ENCODE measurements at places on chromosomes 12 and 14.

- DNase-seq: peak; percentile 71
These were observed 18.2 kb upstream of the CLEC2D start for GRCh38 chr12:9651265-9651729.

DNA sequence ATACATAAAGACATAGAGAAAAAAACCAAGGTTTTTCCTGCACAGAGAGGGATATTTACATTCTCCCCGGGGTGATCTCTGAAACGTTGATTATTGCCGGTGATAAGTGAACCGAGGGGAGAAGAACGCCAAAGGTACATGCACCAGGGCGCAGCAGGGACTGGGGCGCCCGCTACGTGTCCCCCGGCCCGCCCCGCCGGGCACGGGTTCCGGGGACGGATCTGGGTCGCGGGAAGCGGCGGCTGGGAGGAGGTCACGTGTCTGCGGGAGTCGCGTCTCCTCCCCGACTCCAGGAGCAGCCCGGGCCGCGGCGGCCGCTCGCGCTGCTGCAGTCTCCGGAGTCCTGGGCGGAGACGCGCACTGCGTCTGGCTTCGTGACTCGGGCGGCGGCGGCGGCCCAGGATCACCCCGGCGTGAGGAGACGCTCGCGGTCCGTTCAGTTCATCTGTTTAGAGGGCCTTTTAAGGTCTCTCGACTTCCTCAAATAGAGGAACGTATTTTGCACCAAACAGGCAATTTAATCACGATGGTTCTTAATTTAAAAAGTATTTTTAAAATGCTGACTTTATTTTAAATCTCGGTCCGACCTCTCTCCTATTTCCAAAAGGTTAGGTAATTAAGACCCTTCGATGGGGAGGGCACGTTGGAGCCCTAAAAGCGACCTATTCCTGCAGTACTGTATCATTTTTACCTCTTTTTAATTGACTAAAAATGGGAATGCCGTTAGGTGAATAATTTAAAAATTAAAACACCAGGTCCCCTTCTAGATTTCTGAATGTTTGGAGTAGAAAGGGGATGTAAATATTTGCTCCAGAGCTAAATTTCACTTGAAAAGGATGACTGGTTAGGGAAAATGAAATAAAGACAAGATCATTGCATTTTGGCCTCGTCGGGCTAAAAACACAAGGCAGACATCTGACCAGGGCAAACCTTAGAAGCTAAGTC is 1.8 kb upstream of the BHLHE41 start:
- no peak for DNase-seq

GRCh38 chr12:16618256-16618655 is 12.3 kb upstream of the LMO3 start:
- no peak for DNase-seq

DNA sequence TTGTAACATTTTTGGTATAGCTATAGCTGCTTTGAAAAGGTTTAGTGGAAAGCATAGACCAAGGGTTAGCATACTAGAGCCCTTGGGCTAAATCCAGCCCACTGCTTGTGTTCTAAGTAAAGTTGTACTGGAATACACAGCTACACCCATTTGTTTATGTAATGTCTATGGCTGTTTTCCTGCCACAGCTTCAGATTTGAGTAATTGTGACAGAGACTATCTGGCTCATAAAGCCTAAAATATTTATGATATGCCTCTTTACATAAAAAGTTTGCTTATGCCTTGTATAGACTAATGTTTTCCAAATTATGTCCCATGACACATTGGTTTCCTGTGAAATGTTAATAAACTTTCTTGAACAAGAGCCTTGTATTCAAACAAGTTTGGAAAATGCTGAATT is 234.8 kb upstream of the ATP2B1 start:
- peak; percentile 15 for DNase-seq

DNA sequence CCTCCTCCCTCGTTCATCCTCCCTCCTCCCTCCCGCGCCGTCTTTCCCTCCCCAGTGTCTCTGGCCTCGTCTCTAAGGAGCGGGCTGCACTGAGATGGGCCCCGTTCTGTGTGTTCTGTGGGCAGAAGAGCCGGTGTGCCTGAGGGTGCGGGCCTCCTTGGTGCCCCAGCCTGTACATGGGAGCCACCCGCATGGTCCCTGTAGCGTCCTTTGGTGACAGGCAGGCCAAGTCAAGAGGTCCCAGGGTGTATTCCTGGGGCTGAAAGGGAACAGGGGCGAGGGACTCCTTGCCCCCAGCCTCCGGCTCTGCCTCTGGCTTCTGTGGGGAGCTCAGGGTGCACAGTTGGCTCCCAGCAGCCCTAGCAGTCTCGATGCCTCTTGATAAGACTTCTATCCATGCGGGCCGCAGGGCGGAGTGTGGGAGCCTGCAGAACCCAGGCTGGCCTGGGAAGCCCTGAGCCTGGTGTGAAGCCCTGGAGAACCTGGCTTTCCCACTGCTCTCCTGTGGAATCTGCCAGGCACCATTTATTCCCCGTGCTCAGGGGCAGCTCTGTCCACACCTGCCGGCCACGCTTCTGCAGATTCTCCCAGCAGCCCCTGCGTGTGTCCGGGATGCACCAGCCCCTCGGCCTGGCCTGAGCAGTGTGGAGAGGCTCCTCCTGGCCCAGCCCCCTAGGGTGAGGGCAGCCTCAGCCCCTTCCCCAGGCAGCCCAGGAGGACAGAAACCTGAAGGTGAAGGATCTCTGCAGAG is 181.3 kb downstream of the KIF26A start:
- DNase-seq: no peak

DNA sequence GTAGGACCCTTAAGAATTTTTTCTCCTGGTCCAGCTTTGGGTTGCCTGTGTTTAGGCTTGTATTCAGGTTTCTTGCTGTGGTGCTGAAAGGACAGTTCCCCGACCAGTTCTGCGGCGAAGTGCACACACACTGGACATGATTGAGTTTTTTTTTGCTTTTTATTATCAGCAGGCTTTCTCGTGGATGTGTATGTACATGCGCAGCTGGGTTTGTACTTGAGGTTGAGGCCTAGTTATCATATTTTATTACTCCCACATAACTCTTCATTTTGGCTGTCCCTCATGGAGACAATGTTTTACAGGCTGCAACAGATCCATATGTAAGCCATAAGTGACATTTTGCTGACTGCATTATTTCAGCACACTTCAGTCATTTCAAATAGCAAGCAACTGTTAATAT is 2.5 kb downstream of the SCN8A start:
- DNase-seq: peak; percentile 36

- DNase-seq: no peak
These were observed 69.4 kb downstream of the ARMH4 start for GRCh38 chr14:58082491-58083098.

DNA sequence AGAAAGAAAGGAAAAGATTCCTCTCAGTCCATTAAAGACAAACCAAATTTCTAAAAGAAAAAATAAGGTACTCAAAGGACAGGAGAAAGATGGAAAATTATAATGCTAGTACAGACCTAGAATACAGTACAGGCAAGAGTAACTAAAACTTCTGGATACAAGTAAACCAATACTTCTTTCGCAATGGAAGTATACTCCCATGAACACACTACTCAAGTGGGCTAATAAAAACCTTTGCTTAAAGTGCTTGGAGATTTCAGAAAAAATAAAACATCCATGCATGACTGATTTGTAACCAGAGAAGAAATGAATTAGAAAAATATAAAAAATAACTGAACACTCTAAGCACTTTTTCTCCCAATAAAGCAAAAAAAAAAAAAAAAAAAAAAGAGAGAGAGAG is 3.5 kb downstream of the ZBTB25 start:
- DNase-seq: no peak

GRCh38 chr12:132159555-132160003 is 15.3 kb downstream of the NOC4L start:
- no peak for DNase-seq

- no peak for DNase-seq
These were observed 3.6 kb downstream of the NCOR2 start for GRCh38 chr12:124563809-124564208.

DNA sequence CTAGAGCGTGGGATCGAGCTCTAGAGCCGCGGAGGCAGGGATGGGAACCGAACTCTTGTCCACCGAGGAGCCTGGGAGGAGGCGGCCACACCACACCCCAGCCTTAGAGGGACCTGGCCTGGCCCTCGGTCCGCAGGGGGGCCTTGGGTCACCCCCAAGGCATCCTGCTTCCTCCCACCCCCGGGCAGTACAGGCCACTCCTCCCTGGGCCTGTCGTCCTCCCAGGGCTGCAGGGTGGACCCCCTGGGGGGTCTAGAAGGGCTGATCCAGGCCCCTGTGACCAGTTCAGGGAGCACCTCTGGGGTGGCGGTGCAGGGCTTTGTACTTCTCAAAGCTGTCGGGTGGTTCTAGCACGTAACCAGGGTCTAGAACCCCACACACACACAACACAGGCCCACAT is 79.1 kb upstream of the FBRSL1 start:
- DNase-seq: no peak

- no peak for DNase-seq
These were observed 20.0 kb downstream of the PYGL start for GRCh38 chr14:50924236-50924635.

DNA sequence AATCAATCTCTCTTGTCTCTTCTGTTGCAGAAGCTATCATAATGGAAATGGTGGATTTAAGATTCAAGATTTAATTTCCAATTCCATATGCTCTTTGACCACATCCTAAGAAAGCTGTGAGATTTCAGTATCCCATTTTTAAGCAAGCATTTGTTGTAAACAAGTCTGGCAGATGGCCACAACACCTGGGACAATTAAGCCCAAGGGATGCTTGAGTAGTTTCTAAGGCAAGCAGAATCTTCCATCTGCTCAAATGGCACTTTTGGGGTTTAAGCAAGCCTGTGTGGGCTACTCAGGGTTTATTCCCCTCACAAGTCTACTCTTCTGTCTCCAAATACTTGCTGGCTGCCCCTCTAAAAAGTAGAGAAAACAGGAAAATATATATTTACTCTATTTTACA is 304.7 kb upstream of the SYT1 start:
- no peak for DNase-seq

DNA sequence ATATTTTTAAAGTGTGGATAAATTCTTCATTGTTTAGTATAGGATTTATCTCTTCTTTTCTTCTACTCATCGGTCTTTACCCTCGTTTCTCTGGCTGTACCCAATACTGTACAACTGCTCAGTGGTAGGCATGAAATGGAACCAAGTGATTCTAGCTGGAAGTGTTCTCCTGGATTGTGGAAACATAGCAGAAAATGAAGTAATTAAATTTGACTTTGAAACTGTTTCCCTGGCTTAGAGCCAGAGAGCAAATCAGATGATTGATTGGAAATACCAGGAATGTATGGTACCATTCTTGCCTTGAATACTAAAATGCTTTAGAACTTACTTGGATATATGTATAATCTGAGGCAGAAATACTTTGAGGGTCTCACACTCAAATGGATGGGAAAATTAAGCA is 292.3 kb downstream of the ERC1 start:
- DNase-seq: no peak

DNA sequence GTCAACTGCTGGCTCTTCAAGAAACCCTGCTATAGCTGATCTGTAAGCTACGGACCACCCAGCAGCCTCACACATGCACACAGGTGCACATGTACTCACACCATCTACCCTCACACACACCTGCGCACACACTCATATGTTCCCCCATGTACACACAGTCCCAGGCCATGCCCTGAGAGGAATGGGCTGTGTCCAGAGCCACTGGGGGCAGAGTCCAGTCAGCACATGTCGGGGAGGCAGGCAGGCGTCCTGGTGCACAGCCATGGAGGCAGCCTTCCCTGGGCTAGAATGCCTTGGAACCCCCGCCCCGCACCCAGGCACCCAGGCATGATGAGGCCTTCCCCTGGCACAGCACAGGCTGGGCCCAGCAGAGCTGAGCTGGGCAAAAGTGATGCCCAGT is 58.3 kb upstream of the DLK1 start:
- no peak for DNase-seq

GRCh38 chr12:105825141-105825540 is 313.6 kb downstream of the NUAK1 start:
- no peak for DNase-seq

DNA sequence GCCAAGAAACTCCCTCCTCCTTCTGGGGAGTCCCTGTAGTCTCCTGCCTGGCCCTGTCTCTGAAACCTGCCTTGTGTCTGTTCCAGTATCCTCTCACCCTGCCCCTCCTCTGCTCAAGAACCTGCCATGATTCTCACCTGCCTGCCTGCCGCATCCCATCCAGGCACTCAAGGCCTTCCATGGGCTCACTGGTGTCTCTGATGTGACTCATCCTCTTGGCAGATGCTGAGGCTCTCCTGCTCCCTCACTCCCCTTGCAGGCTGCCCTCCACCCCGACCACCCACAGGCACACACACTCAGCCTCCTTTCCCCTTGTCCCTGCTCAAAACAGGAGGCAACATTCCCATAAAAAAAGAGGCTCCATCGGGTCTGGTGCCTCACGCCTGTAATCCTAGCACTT is 5.8 kb upstream of the BEGAIN start:
- DNase-seq: no peak

DNA sequence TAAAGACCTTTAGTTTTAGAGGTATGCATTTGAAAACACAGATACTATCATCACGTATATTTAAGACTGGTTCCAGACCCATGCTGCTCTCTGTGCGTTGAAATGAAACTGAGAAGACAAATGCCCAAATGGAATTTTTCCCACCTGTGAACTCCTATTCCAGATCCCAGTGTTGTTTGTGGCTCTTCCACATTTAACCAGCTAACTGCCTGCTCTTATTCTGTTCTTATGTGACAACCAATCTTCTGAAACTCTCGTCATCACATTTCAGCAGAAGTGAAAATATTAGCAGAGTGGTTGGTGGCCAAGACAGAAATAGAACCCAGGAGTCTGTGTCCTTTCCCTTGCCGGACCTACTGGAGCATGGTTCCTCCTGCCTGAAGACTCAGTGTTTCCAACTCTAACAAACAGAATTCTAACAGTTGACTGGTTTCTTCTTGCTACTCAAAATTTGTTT is 460.2 kb downstream of the RAD51B start:
- no peak for DNase-seq

GRCh38 chr12:118846416-118846815 is 134.9 kb upstream of the SRRM4 start:
- no peak for DNase-seq

- no peak for DNase-seq
These were observed 314.2 kb upstream of the RGS6 start for GRCh38 chr14:71618047-71618446.

DNA sequence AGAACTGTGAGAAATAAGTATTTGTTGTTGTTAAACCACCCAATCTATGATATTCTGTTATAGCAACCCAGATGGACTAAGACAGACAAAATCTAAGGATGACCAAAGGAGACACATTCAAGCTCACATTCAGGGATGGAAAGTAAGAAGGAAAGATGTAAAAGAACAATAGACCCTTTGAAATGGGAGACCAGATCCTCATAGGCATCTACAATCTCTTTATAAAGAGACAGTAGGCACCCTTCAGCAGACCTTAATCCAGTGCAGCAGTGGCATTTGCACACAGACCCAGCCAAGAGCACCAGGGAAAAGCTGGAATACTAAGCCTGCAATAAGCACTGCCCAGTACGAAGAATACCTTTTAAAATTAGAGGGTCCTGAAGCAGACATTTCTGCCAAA is 132.7 kb downstream of the KLHL28 start:
- DNase-seq: no peak

GRCh38 chr12:59708484-59708883 is 112.7 kb downstream of the SLC16A7 start:
- no peak for DNase-seq

GRCh38 chr14:21087294-21088091 is 11.0 kb downstream of the ZNF219 start:
- DNase-seq: peak; percentile 95
